ENCODE measurements at places on chromosomes 12 and 14.

DNA sequence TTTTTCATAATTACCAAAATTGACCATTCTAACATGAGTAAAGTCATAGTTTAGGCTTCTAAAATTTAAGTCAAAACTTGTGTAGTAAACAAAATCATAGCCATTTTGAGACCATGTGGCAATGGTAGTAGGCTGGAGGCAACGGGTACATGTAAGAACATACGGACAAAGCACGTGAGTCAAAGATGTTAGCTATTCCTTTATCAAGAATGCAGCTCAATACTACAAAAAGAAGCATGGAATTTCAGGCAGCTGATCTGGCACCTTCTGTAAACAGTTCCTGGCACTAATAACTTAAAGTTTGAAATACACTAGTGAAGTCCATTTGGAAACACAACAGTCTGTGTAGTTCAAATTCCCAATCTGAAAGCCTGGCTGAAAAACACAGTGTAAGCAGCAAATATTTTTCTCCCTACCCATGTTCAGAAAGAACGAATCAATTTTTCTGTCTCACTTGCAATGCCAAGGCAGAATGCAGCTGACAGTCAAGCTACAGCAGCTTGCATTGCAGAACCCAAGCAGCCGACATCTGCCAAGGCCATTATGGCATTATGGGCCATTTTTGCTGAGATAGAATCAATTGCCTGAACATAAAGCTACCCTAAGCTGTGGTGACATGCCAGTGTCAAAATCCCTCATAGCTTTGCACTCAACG, 29.3 kb downstream of the MYF5 start:
- no peak for DNase-seq

DNA sequence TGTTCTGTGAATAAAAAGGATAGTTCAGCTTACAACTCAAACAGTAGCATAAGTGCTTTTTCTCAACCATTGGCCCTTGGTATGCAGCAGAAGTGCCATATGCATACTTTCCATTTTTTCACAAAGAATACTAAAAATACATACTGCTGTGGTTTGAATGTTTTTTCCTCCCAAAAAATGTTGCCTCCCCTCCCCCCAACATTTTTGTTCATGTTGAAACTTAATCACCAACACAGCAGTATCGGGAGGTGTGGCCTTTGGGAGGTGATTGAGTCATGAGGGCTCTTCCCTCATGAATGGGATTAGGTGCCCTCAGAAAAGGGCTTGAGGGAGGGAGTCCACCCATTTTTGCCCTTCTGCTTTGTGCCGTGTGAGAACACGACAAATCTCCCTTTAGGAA, 198.6 kb downstream of the ESR2 start:
- DNase-seq, result peak; percentile 61

DNA sequence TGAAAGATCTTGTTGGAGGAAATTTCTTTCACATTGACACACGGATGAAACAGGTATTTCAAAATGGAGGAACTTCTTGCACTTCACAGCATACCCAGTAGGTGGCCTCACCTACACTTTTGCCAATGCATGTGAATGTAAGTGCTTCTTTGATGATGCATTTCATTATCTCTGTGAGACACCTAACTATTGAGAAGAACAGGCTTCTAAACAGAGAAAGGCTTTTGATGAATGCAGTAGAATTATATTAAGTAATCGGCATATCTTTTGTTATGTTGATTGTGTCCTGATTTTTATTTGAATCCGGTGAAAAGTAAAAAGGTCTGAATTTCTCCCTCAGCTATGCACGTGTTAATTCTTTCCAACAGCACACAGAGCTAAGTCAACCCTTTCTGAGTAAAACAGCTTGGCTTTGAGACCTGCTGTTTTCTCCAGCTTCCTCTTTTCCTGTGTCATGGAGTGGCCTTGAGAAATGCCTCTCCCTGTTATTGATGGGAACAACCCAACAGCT, 399.0 kb downstream of the NAV3 start:
- peak; percentile 36 for DNase-seq

DNA sequence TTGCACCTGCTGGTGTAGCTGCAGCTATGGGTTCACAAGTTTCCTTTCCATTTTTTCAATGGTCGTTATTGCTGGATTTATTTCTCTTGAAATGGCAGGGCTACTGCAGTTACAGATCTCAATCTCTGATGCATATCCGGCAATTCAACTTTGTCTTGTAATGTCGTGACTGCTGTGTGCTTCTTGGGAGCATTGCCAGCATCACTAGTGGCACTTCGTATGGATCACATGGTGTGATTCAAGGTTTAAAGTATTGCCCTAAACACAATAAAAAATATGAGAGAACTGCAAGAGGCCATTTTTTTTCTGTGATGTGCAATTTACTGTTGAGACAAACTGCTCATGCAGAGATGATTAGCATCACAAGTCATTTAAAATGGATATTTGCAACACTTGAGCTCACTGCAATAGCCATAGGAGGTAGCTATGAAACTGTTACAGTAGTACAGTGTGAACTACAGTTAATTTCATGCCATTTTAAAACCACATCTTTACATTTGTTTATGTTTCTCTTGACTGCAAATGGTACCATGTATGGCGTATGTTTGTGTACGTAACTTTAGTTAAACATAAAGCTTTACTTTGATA, 217.4 kb upstream of the PDE3A start:
- DNase-seq, result no peak

DNA sequence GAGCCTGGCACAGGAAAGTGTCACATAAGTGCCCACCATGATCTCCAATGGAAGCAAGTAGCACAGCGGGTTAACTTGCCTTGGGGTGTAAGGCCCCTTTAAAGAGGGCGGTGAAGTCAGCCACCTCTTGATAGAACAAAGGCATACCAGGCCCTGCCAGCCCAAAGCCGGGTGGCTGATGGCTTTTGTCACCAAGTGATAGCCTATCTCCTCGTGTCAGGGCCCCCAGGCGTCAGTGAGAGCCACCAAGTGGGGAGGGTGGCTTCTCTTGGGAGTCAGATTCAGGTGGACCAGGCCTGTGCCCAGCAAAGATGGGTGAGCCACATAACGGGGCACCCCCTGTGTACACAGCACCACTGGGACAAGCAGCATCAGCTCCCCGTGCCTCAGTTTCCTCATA, 8.3 kb upstream of the MYL2 start:
- DNase-seq, result no peak

DNA sequence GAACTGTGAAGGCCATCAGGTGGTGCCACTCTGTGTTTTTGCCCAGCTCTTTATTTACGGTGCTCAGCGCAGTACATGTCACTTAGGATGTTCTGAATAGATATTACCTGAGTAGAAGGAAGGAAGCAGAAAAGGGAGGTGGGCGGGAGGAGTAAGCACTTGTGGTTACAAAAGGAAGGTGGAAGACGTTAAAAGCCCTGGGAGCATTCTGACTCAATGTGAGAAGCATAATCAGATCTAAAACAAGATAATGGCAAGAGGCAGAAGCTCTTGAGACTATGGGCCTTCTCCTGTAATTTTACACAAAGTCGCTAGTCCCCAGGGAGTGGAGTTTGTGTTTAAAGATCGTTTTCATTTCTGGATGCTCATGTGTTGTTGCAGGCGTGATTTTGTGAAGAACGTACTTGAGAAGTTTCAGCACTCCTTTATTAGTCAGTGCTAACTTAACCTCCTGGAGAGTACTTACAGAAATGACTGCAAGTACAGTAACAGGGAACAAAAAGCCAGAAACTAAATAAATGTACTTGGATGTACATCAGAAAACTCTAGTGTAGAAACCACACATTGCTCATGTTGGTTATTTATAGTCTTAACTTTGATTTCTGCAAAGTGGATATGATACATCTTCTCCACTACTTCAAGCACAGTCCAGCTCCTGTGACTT, 1523.5 kb downstream of the AACS start:
- DNase-seq, result peak; percentile 85

Measured in astrocyte (in vitro differentiated cells and primary cell).